ENCODE measurements at places on chromosomes 2 and 18.

DNA sequence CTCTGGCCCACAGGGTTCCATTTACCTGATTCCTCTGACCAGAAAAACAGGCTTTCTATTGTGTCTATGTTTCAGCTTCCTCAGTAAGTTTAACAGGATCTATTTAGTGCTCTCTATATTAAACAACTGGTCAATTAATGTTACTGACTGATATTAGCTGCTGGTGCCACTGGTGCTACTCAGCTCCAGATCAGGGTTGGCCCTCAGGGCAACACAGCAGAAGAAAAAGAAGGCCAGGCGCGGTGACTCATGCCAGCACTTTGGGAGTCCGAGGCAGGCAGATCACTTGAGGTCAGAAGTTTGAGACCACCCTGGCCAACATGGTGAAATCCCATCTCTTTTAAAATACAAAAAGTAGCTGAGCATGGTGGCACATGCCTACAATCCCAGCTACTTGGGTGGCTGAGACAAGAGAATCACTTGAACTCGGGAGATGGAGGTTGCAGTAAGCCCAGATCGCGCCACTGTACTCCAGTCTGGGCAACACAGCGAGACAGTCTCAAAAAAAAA, 56.3 kb upstream of the CHAC2 start:
- no peak overlapping the region for H3K4me3 ChIP-seq
- H3K36me3 ChIP-seq = peaks cover 28% of the 10 kb centered on the region
- no peaks in the 10 kb centered on the region for H3K4me1 ChIP-seq
- DNase-seq = no peak

DNA sequence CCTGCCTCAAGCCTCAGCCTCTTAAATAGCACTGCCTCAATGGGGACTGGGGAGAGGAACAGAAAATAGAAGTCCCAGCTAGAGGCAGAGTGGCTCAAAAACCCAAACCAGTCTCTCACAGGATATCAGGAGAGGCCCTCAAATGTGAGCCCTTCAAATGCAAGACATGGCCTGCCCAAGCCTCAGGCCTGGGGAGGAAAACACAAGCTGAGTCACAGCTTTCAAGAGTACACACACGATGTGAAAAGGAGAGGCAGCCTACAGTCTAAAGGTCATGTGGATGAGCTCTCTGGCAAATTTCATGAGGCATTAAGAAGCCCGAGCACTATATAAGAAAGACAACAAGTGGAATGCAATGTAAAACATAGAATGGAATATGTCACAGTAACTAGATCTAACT, 316.6 kb upstream of the MEX3C start:
- H3K36me3 ChIP-seq = peaks cover 6% of the 10 kb centered on the region
- H3K27me3 ChIP-seq = no peaks in the 10 kb centered on the region
- H3K4me3 ChIP-seq = no peak overlapping the region
- H3K27ac ChIP-seq = no peak overlapping the region
- DNase-seq = no peak

- H3K4me1 ChIP-seq = no peaks in the 10 kb centered on the region
- H3K4me3 ChIP-seq = no peak overlapping the region
- peaks cover 2% of the 10 kb centered on the region for H3K27me3 ChIP-seq
- no peak for DNase-seq
Observed at GRCh38 chr2:86806059-86806857, 15.5 kb upstream of the CD8A start.

- H3K36me3 ChIP-seq = peaks cover 11% of the 10 kb centered on the region
- DNase-seq = no peak
- H3K4me1 ChIP-seq = peaks cover 5% of the 10 kb centered on the region
- H3K4me3 ChIP-seq = no peak overlapping the region
- H3K27me3 ChIP-seq = peaks cover 10% of the 10 kb centered on the region
Observed at GRCh38 chr2:216670266-216671080, 24.9 kb downstream of the IGFBP5 start.

- no peaks in the 10 kb centered on the region for H3K36me3 ChIP-seq
- DNase-seq = no peak
- peaks cover 3% of the 10 kb centered on the region for H3K27me3 ChIP-seq
- H3K27ac ChIP-seq = no peak overlapping the region
- H3K4me3 ChIP-seq = peak overlapping the region; percentile 94
Observed at GRCh38 chr2:96636551-96637171, 1.5 kb downstream of the KANSL3 start.

- DNase-seq = no peak
- no peaks in the 10 kb centered on the region for H3K27me3 ChIP-seq
- H3K36me3 ChIP-seq = no peaks in the 10 kb centered on the region
- no peak overlapping the region for H3K27ac ChIP-seq
- H3K4me1 ChIP-seq = no peaks in the 10 kb centered on the region
- no peak overlapping the region for H3K4me3 ChIP-seq
Observed at GRCh38 chr2:184756885-184757284, 158.6 kb downstream of the ZNF804A start.

DNA sequence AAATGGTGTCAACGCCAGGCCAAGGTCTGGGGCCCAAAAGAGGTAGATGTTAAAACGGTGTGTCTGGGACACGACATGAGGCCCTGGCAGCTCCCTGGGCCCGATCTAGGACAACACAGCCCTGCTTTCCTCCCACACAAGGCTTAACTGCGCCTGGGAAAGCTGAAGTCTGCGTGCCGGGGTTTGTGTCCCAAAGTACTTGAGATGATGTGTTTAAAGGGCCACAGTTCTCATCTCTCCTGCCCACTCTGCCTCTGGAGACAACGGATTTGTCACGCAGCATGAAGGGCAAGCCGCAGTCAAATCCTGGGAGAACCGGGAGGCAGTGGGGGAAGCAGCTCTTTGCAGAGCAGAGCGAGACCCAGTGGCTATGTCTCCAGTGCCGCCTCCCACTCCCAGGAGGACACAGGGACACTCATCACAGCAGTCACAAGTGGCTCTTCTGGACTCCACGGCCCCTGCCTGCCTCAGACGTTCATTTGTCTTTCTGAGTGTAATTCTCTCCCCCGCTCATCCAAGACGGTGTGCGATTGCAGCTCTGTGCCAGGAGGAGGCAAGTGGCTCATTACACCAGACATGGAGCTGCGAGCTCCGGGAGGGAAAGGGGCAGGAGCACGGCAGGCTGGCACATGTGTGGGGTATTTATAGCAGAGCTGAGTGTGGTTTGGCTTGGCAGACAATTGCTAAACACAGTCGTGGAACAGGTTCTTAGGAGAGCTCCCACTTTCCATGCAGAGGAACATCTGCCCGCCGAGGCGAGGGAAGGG, 57.7 kb upstream of the SEMA4C start:
- no peak overlapping the region for H3K27ac ChIP-seq
- H3K4me3 ChIP-seq = no peak overlapping the region
- DNase-seq = no peak
- no peaks in the 10 kb centered on the region for H3K36me3 ChIP-seq
- H3K4me1 ChIP-seq = peaks cover 3% of the 10 kb centered on the region

GRCh38 chr18:61173554-61173953, 159.7 kb upstream of the CDH20 start:
- H3K27me3 ChIP-seq = no peaks in the 10 kb centered on the region
- no peak overlapping the region for H3K27ac ChIP-seq
- H3K36me3 ChIP-seq = no peaks in the 10 kb centered on the region
- H3K4me1 ChIP-seq = no peaks in the 10 kb centered on the region
- no peak for DNase-seq

DNA sequence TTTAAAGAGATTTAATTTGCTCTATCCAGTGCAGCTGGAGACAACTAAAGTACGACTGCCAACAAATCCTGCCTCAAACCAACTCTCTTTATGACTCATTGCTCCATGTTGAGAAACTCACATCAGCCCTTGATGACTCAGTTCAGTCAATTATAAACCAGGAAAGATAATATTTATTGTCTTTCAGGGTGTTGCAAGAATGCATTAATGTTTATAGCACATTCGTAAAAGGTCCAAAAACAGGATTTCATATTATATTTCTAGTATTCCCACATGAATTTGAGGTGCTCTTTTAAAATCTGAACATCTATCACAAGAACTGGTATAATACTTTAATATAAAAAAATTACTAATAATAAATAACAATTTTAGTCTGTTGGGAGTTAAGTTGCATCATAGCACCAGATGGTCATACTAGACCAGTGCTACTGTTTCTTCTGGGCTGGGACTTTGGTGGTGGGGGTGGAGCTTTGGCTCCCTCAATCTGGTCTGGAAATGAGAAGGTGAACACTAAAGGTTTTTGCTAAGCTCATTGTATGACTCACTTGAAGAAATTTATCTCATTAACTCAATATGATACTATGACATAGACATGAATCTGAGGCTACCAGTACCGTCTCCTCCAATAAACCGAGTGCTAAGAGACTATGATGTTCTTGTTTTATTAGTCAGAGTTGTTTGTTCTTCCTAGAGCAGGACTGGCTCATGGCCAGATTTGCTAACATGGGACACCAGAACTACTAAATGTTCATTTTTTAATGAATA, 26.6 kb upstream of the MAP3K20 start:
- no peaks in the 10 kb centered on the region for H3K27me3 ChIP-seq
- no peaks in the 10 kb centered on the region for H3K36me3 ChIP-seq
- no peaks in the 10 kb centered on the region for H3K4me1 ChIP-seq
- DNase-seq = no peak
- H3K27ac ChIP-seq = no peak overlapping the region
- H3K4me3 ChIP-seq = no peak overlapping the region

DNA sequence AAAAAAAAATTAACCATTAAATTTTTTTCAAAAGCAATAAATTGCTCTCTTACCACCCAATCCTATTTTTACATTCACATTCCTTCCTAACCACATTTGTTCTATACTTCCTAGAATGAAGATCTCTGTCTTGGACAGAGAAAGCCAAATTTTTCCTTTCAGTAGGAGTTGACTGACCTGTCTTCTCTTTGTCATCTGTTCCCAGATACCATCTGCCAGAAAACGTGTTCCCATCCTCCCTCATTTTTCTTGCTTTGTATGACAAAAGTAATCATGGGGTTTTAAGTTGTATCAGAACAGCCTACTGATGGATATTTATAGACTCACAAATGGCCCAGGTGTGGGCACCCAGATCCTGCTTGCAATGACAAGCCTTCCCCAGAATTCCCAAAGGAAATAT, 182.1 kb downstream of the CYP26B1 start:
- no peak overlapping the region for H3K27ac ChIP-seq
- no peaks in the 10 kb centered on the region for H3K27me3 ChIP-seq
- DNase-seq = no peak
- H3K4me1 ChIP-seq = peaks cover 3% of the 10 kb centered on the region
- H3K36me3 ChIP-seq = peaks cover under 1% of the 10 kb centered on the region
- H3K4me3 ChIP-seq = no peak overlapping the region

GRCh38 chr2:23824777-23825212, 102.1 kb downstream of the ATAD2B start:
- no peak overlapping the region for H3K27ac ChIP-seq
- H3K4me1 ChIP-seq = no peaks in the 10 kb centered on the region
- H3K4me3 ChIP-seq = no peak overlapping the region
- no peaks in the 10 kb centered on the region for H3K36me3 ChIP-seq
- H3K27me3 ChIP-seq = no peaks in the 10 kb centered on the region

- no peak overlapping the region for H3K27ac ChIP-seq
- peaks cover 13% of the 10 kb centered on the region for H3K4me1 ChIP-seq
- no peak for DNase-seq
- H3K27me3 ChIP-seq = no peaks in the 10 kb centered on the region
Observed at GRCh38 chr2:106866641-106867040, 19.3 kb downstream of the ST6GAL2 start.

DNA sequence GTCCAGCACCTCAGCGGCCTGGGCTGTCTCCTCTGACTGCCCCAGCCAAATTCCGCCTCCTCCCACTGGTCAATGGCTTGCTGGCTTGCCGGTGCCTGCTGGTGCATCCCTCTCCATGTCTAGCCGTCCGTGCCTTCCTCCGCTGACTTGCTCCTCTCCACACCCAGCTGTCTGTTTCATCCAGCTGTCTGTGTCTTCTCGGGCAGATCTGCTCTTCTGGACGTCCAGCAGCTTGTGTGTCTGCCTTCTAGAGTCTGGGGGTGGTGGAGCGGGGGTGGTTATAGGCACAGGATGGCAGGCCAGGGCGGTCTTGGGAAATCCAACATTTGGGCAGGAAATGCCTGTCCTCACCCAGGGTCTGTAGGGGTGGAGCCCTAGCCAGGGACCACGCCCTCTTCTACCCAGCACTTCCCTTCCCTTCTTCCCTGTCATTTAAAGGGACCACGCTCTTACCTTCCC, 369.2 kb downstream of the GALNT13 start:
- H3K27me3 ChIP-seq = no peaks in the 10 kb centered on the region
- no peaks in the 10 kb centered on the region for H3K36me3 ChIP-seq
- no peak for DNase-seq

- no peak for DNase-seq
- H3K27me3 ChIP-seq = peaks cover 1% of the 10 kb centered on the region
- H3K4me3 ChIP-seq = no peak overlapping the region
- no peak overlapping the region for H3K27ac ChIP-seq
- no peaks in the 10 kb centered on the region for H3K36me3 ChIP-seq
Observed at GRCh38 chr18:61898640-61899101, 5.9 kb upstream of the RNF152 start.

DNA sequence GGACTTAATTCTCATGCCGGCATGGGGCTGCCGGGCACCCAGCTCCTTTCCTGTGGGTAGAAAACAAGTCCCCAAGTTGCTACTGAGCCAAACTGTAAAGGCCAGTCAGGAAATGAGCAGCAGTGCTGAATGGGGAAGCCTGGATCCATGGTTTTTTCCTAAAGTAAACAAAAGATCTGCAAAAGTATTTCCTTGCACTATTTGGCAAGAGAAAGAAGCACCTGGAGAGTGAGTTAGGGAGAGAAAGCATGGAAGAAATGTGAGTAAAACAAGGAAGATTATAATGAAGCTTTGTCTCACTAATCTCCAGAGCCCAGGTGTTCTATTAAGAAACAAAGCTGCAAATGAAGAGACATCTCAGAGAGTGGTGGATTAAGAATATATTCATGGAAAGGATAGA, 117.6 kb downstream of the METTL8 start:
- no peak overlapping the region for H3K27ac ChIP-seq
- H3K4me1 ChIP-seq = peaks cover 21% of the 10 kb centered on the region
- H3K4me3 ChIP-seq = no peak overlapping the region
- DNase-seq = no peak
- peaks cover 12% of the 10 kb centered on the region for H3K36me3 ChIP-seq
- peaks cover 3% of the 10 kb centered on the region for H3K27me3 ChIP-seq

DNA sequence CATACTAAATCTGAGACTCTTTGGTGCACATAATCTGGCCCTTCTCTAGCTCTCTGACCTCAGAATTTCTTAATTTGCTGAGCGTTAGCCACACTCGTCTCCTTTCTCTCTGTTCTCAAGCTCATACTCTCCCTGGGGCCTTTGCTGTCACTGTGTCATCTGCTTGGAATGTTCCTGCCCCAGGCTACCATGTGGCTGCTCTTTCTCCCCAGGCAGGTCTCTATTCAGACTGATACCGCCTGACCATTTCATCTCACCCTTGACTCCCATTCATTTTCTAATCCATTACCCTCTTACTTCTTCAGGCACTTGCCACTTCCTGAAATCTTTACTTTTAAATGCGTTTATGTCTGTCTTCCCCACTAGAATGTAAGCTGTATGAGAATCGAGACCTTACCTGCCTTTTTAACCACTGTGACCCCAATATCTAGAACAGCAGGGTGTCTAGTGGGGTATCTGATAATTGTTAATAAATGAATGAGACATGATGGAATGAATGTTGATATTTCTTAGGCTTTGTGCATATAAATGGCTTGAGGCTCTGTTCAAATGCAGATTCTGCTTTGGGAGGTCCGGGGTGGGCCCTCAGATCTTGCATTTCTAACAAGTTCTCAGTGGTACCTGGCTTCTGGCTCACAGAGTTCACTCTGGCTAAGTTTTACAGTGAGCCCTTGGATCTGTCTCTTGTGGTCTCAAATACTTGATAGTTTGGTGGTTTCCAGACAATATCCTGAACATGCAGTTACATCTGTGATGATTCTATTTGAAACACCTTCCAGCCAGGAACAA, 89.9 kb upstream of the EPC2 start:
- H3K36me3 ChIP-seq = peaks cover 14% of the 10 kb centered on the region
- H3K27ac ChIP-seq = no peak overlapping the region
- no peaks in the 10 kb centered on the region for H3K27me3 ChIP-seq
